ENCODE measurements at places on chromosomes 5 and 9.

- DNase-seq = peak; percentile 4
Observed at GRCh38 chr5:134289509-134290113, 63.7 kb upstream of the PPP2CA start.

DNA sequence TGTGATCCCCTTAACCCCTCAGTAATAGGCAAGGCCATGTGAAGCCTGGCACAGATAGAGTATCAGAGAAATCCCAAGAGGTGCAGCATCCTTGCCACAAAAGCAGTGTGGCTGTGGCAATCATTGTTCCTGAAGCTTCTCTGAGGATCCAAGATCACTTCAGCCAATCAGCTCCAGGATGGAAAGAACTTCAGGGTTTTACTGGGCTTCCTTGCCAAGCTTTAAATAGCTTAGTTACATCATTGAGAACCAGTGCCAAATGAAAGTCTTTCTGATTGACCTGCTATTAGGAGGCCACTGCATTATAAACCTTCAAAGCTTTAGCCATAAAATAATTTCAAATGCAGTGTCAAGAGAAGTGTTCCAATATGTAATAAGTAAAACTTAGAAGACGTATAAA lies 430.6 kb downstream of the PIK3R1 start:
- no peak for DNase-seq

DNA sequence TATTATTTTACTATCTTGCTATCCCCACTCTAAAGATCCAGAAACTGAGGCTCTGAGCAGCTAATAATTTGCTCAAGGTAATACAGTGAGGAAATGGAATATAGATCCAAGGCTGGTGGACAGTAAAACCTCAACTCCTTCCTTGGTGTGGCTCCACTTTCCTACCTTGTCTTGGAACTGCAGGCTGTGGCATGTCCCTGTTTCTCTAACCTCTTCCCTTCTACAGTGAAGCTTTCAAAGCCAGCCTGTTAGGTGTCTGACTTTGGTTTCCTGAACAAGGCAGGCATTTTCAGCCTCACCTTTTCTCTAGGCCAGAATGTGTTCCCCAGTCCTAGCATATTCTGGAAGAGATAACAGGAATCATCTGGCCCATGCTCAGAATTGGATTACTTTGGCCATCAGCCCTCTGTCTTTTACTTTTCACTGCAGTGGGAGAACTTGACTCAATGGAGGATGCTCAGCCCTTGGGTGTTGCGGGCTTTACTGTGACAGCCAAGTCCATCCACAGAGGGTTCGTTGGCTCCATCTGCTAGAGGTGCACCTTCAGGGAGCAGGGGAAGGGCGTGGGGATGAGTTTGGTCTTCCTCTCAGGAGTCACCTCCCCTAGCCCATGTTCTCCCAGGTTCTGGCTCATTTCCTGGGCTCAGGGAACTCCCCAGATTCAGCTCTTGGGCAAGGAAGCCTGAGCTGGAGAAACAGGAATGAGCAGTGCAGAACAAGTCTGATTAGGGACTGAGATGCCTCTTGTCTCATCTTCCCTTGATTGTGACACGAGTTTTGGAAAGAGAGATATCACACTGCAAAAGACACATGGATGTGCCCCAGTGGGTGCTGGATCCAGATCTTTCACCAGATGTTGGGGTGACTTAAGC lies 1.1 kb downstream of the NIPAL4 start:
- DNase-seq = no peak

- no peak for DNase-seq
Observed at GRCh38 chr9:13278368-13279246, 885 bp downstream of the MPDZ start.

DNA sequence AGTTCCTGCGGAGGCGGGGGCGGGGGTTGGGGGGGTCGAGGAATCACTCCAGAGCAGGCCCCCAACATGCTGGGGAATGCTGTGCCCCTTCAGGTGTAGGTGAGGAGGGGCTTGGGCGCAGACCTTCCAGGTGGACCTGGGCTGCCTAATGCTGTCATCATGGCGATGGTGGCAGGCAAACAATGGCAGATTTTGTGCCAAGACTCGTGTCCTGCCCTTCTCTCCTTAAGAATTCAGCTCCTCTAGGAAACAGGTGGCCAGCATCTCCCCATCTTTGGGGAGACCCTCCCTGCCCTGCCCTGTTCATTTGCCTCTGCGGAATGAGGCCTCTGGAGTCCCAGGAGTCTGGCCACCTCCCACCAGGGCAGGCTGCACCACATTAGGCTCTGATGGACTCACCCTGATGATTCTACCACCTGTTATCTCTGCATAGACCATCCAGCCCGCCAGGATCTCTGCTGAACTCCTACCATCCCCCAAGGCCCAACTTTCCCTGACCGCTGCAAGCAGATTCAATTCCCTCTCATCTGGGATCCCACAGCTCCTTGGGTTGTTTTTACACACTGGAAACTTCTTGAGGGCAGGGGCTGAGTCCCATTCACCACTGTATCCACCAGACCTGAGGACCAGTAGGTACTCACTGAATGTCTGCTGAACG lies 10.9 kb upstream of the SLC25A51 start:
- no peak for DNase-seq

- DNase-seq = no peak
Observed at GRCh38 chr5:131787736-131788135, 9.1 kb downstream of the FNIP1 start.

- no peak for DNase-seq
Observed at GRCh38 chr5:56561455-56561854, 253.9 kb upstream of the MAP3K1 start.

GRCh38 chr5:51379331-51379700 lies 3.9 kb upstream of the ISL1 start:
- DNase-seq = no peak

GRCh38 chr9:128575469-128575868 lies 23.1 kb downstream of the SPTAN1 start:
- DNase-seq = no peak

DNA sequence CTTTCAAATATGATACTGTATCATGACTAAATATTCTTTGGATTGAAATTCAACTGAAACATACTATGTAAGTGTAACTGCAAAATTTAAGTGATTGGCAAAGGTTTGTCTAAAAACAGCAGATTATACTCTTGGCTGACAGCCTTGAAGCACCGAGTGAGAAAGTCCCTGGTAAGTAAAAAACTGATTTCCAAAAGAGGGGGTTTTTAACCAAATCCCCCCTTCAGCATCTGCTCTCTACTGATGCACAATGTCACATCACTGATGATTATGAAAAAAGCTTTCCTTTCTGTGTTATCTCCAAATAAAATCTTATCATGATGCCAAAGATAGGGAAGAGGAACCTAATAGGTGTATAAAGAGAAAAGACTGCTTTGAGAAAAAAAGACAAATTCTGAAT lies 141.0 kb downstream of the MEF2C start:
- DNase-seq = no peak

DNA sequence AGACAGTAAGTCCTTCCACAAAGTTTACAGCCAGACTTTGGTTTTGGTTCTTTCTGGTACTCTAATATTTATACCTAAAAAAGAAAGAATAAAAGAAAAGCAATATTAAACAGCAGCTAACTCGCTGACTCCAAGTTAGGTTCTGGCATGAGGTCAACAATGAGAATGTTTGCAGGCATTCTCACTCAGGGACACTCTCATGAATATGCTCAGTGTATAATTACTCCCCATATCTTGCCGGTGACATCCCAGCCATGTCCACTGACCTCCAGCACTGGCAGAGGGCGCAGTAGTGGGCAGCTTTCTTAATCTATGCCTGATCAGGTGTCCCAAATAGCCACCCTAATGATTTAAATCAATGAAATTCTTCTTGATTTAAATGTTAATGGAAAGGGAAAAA lies 151.5 kb downstream of the BNC2 start:
- DNase-seq = no peak

GRCh38 chr5:64722588-64722987 lies 32.3 kb downstream of the SHISAL2B start:
- DNase-seq = no peak

- no peak for DNase-seq
Observed at GRCh38 chr5:95655575-95655974, 9.0 kb downstream of the RFESD start.

GRCh38 chr9:133470988-133471387 lies 7.9 kb downstream of the SLC2A6 start:
- DNase-seq = no peak

DNA sequence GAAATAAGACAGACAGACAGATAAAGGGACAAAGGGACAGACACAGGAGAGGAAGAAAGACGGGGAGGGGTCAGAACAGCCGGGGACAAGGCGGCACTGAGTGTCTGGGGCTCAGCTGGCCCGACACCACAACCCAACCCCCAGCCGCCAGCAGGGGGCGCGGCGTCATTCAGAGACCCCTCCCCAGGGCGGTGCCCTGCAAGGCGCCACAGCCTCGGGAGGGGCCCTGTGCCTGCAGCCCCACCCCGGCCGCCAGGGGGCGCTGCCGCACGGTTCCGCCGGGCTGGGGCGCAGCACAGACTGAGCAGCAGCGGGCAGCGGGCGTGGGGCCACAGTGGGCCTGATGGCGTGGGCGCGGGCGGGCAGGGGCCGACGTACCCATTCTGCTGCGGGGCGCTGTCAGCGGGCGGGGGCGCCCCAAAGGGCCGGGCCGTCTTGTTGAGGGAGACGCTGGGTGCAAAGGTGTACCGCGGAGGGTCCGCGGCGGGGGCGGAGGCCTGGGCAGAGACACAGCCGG lies 5.9 kb downstream of the PDLIM7 start:
- no peak for DNase-seq

DNA sequence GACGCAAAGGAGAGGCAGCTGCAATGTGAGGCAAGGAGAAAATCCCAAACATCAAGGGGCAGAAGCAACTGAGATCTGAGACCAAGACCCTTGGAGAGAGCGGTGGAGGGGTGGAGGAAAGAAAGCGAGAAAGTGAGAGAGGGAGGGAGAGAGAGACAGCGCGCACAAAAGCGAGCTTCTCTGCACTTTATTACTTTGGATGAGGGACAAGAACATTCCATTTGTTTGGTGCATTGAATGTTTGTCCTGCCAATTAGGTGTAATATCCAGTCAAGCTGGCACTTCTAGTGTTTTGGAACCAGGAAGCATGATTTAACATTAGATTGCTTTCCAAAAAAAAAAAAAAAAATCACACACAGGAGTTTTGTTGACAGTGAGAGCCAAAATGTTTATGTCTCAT lies 1.4 kb downstream of the CAST start:
- DNase-seq = no peak

DNA sequence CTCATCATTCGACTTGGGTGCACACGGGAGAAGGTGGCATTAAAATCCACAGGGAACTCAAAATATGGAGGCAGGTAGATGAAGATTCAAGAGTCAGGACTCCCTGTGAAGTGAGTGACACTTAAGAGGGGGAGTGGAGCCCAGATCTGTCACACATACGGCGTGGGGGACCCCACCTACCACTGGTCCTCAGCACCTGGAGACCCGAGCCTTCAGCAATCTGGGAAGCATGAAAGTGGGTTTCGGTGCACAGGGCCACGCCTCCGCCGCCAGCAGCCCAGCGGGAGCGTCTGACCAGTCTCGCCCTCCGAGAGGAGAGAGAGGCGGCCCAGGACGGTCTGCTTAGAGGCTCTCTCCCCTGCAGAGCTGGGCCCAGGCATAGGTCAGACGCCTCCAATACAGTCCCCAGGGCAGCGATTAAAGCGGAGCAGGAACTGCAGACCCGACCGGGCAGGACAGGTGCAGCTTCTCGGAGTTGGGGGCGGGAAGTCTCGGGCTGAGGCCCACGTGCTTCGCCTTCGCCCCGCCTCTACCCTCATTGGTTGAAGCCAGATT lies 639 bp upstream of the SLC2A8 start:
- no peak for DNase-seq

- peak; percentile 45 for DNase-seq
Observed at GRCh38 chr5:923281-923873, 30.7 kb downstream of the TRIP13 start.

GRCh38 chr9:20358207-20358606 lies 264.1 kb downstream of the MLLT3 start:
- DNase-seq = no peak

DNA sequence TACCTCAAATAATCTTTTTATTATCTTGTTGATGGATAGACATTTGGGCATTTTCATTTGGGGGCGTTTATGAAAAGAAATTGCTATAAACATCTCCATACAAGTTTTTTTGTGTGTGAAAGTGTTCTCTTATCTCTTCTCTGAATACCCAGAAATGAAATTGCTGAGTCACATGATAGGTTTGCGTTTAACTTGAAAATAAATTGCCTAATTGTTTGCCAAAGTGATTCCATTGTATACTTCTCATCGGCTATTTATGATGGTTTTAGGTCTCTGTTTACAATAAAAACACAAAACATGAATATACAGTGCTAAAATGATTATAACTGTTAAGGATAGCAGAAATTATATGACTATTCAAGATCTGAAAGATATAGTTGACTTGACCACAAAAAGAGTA lies 361.7 kb downstream of the TAF11L14 start:
- no peak for DNase-seq

DNA sequence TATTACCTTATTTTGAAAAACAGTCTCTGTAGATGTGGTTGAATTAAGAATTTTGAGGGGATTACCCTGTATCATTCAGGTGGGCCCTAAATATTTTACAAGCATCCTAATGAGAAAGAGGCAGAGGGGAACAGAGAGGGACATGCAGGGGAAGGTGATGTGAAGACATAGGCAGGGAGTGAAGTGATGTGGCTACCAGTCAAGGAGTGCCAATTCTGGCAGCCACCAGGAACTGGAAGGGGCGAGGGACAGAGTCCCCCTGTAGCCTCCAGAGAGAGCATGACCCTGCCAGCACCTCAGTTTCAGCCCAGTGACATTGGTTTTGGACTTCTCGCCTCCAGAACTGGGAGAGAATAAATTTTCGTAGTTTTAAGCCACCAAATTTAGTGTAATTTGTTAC lies 44.1 kb downstream of the PIP5K1B start:
- no peak for DNase-seq

- DNase-seq = no peak
Observed at GRCh38 chr9:4289411-4290326, 10.2 kb downstream of the GLIS3 start.

DNA sequence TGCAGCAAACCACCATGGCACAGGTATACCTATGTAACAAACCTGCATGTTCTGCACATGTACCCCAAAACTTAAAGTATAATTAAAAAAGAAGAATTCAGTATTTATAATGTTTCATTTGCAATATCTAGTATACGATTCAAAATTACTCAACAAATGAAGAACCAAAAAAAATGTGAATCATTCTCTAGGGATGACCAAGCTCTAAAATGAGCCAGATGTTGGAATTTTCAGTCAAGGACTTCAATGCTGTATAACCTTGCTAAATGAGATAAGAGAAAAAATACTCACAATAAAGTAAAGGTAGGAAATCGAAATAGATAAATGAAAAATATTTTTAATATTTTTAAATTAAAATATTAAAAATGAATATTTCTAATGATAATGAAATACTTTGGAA lies 108.7 kb upstream of the ADRA1B start:
- DNase-seq = no peak

GRCh38 chr5:125370461-125371205 lies 624.2 kb upstream of the ZNF608 start:
- DNase-seq = no peak

Data from activated CD8-positive, alpha-beta memory T cell treated with anti-CD3 and anti-CD28 coated beads for 1 hour (primary cell).